ENCODE measurements at places on chromosomes 11 and 22.
A peak's percentile ranks its signal among the peaks of the same experiment; 100 is the strongest.

DNA sequence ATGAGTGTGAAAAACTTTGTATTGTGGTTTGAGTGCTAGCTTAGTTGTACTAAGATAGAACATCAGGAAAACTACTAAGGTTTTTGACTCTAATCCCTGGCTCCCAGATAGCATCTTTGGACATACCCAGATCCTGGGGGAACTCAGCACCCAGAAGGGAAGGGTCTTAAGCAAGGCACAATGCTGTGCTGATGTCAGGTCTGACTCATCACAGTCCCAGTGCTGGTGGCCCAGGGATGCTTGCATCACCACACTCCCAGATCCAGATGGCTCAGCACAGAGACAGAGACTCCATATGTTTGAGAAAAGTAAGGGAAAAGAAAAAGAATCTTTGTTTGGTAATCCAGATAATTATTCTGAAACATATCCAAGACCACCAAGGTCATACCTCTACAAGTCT lies 18.3 kb upstream of the OR56A3 start:
- DNase-seq, result no peak

GRCh38 chr22:49871482-49871881 lies 17.8 kb downstream of the ZBED4 start:
- DNase-seq, result no peak

- DNase-seq, result peak; percentile 40
Measured at GRCh38 chr11:46916286-46917108, 1.9 kb downstream of the LRP4 start.

GRCh38 chr11:44506375-44507016 lies 59.0 kb upstream of the CD82 start:
- no peak for DNase-seq

GRCh38 chr11:108994887-108995286 lies 330.0 kb downstream of the DDX10 start:
- peak; percentile 89 for DNase-seq

GRCh38 chr22:17869285-17870096 lies 95.2 kb upstream of the BID start:
- DNase-seq, result no peak

DNA sequence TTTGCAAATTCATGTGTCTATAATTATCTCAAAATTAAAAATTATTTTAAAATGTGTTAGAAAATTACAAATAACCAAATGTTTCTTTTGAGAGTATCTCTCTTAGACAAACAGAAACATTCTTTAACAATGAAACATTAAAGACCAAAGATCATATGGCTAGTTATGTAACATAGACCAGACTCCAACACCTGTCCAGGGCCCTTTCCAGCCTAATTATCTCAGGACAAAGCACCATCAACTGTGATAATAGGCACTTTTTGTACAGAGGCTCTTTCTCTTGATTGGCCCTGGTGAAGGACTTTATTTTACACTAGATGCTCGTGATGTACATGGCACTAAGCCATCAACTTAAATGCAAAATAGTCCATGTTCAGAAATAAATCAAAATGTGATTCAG lies 5.0 kb upstream of the PLEKHA7 start:
- no peak for DNase-seq

DNA sequence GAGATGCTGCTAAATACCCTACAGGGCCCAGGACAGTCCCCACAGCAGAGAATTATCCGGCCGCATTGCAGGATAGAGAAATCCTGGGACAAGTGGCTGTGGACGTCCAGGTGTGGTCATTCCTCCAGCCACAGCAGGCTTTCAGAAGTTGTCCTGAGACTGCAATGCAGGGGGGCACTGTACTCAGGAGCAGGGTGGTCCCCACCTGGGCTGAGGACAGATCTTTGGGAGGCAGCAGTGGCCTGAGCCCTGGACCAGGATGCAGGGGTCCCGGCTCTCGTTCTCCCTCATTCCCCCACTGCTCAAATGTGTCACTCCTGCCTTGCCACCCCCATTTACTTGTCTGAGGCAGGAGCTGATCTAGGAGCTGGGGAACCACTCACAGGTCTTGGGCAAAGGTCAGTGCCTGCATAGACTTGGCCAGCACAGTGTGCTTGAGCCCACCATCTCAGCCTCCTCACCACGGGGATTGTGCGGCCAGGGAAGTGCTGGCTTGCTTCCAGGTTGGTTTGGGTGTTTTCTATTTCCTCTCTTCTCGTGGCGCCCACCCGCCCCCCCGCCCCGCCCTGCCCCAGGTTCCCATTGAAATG lies 15.3 kb downstream of the LINC01488 start:
- no peak for DNase-seq

DNA sequence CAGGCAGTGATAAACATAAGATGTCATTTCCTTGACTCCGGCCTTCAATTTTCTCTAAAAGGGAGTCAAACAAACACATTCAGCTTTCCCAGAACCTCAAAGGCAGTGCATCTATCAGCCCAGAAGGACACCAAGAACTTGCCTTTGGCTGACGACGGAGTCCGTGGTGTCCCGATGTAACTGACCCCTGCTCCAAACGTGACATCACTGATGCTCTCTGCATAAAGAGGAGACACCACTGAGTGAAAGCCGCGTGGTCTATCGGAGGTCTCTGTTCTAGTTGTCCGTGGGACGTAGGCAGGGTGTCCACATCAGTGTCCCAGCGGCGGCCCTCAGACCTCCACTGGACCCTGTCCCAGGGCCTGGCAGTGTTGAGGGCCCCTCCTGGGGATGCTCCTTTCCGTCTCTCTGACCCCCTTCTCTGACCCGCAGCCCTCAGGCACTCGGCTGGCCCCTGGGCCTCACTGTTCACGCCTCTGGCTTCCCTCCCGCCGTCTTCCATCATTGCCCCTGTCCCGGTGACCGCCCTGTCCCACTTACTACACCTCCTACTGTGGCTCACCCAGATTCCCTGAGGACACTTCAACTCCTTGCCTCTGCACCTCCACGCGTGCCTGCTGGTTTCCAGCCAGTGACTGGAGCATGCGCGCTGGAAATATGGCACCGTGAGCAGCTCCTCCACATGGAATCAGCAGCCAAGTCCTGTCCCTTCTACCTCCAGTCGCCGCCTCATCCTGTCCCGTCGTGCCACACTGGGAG lies 70.4 kb downstream of the NCAPD3 start:
- no peak for DNase-seq

DNA sequence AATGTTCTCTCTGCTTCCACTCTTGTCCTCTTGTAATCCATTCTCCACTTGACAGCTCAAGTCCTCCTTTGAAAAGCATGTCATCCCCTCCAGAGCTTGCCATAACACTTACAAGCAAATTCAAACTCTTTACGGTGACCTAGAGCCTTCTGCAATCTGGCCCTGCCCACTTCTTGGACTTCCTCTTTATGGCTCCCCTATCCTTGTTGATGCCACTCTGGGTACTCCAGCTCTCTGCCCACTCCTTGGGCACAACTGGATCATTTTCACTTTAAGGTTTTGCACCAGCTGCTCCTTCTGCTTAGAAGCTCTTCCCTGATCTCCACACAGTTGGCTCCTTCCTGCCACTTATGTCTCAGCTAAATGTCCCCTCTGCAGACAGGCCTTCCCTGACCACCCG lies 217.9 kb downstream of the DSCAML1 start:
- DNase-seq, result peak; percentile 46

DNA sequence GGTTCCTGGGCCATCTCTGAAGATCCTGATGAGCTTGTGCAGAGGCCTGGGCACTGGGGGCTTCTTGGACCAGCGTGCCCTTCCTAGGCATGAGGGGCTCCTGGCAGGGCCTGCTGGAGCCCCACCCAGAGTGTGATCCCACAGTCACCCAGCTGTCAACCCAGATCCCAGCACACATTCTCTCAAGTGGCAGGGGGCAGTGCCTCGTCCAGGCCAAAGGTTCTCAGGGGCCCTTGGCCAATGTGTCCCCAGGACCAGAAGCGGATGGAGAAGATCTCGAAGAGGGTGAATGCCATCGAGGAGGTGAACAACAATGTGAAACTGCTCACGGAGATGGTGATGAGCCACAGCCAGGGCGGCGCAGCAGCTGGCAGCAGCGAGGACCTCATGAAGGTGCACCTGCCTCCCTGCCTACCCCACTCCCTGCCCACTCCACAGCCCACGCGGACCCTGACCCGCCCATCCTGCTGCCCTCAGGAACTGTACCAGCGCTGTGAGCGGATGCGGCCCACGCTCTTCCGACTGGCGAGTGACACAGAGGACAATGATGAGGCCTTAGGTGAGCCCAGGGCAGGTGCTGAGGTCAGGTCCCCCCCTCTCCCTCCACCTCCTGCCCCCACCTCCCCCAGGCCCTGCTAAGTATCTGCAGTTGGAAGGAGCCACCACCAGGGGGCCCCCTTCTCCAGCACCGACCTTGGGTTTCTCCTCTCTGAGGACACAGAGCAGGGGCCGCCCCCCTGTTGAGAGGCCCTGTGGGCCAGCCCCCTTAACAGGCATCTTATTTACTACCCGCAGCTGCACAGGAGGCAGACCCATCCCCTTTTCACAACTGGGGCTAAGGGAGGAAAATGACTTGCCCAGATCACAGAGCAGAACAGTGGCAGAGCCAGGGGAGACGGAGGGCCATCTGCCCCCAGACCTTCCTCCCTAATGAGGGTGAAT lies 14.7 kb downstream of the GGA1 start:
- peak; percentile 59 for DNase-seq

GRCh38 chr22:26027341-26027740 lies 141.9 kb upstream of the SEZ6L start:
- no peak for DNase-seq

DNA sequence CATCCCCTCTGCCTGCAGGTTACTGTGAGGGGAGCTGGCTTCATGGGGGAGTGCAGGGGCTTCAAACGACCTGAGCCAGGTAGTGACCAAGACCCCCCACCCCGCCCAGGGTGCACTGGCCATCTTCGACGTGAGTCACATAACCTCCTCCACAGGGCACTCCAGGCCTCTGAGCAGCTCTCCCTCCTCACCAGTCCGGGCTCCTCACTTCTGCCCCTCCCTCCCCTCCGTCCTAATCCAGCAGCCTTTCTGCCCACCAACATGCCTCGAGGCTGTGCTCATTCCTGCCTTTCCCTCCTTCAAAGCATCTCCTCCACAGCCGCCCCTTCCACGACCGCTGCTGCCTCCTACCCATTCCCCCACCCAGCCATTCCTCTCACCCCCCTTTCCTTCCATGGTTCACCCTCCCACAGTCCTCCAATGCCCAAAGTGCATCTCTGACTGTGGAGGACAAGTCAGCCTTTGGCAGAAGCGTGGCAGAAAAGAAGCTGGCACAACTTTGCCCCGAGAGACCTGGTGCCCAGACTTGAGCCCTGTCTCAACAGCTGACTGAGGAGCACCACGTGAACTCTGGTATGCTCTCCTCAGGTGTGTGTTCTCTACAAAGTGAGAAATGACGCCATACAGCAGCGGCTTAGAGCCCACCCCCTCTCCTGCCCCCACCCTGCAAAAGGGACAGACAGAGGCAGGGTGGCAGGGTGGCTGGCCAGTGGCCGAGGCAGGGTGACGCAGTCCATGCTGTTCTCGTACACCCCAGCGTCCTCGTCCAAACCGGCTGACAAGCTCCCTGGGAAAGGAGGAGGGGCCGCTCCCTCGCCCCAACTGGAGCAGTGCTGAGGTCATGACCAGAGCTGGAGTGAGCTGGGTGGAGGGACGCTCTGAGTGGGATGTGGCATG lies 30.4 kb downstream of the OPCML start:
- no peak for DNase-seq

GRCh38 chr11:123742031-123742723 lies 717 bp upstream of the ZNF202 start:
- DNase-seq, result no peak

DNA sequence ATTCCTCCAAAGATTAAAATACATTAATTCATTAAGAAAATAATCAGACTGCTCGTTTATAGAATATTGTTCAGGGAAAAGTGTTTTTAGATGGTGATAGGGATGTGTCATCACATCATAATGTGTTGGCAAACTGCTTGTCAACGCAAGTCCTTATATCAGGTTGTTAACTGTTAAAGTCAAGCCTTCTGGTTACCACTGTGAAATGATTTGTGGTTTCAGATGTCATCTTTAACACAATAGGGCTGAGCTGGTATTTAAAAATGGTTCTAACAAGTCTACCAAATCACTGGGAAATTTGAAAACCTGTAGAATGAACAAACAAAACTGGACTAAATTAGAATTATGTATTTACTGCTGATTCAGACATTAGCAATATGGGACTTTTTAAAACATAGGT lies 2.4 kb upstream of the MMP13 start:
- DNase-seq, result no peak

DNA sequence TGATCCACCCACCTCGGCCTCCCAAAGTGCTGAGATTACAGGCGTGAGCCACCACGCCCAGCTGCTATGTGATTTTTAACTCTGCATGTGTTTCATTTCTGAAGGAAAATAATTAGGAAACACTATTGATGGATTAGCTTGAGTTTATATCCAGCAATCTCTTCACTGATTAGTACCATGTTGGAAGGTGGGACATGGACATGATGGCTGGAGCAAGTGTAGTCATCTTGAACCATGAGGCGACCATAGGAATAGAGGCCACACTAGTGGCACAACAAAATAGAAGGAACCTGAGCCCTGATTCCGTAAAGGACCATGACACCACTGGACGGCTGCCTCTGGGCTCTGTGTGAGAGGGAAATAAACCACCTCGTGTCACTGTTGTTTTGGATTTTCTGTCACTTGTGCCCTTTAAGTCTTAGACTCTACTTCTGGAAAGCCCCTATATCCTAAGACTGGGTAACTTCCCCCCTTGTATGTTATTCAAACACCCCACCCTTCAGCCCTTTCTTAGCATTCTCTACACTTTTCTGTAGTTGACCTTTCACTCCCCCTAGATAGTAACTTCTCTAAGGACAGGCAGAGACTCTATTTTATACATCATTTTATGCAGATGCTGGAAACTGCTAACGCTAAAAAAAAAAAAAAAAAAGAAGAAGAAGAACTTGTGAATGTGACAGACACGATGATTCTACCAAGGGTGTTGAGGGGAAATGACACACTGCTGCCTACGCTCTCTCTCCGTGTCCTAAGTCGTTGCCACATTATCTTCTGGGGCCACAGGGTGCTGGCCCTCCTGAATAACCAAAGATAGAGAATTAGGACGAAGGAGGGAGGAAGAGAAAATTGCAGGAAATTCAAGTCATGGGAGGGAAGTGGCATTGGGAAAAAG lies 2.7 kb upstream of the VPS37C start:
- DNase-seq, result peak; percentile 97

- peak; percentile 38 for DNase-seq
Measured at GRCh38 chr11:57648801-57649735, 644 bp downstream of the YPEL4 start.

DNA sequence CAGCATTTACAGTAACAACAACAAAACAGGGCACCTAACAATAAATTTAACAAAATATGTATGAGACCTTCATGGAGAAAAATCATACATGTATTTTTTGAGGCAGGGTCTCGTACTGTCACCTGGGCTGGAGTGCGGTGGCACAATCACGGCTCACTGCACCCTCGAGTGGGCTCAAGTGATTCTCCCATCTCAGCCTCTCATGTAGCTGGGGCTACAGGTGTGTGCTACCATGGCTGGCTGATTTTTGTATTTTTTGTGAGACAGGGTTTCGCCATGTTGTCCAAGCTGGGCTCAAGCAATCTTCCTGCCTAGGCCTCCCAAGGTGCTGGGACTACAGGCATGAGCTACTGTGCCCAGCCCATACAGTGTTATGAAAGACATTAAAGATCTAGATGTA lies 278.1 kb downstream of the SWAP70 start:
- DNase-seq, result no peak

- DNase-seq, result no peak
Measured at GRCh38 chr11:89235083-89235482, 57.4 kb downstream of the TYR start.
